ENCODE measurements at places on chromosomes 16 and 17.
A peak's percentile ranks its signal among the peaks of the same experiment; 100 is the strongest.

DNA sequence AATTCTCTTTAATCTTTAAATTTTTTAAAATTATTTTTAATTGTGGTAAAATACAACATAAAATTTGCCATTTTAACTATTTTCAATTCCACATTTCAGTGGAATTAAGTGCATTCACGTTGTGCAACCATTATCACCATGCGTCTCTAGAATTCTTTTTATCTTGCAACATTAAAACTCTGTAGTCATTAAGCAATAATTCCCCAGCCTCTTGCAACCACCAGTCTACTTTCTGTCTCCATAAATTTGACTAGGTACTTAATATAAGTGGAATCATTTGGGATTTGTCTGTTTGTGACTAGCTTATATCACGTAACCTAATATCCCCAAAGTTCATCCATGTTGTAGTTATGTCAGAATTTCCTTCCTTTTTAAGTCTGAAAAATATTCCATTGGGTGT is 79.1 kb downstream of the TAOK1 start:
- no peak for DNase-seq

DNA sequence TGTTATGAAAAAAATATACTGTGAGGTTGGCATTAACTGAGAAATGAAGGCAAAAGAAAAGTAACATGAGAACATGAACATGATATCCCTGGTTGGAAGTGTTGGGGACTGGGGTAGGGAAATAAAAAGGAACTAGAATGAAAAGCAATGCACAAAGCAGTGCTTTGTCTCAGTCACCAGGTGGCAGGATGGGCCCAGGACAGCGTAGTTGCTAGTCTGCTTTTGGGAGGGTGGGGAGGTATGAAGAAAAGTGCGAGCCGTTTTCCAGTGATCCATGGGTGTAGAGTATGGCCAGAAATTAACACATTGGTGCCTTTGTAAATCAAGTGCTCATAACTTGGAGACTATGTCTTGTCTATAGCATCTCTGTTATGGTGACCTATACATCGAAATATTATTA is 662.5 kb upstream of the SALL1 start:
- no peak for DNase-seq

GRCh38 chr17:9382626-9383025 is 193.0 kb downstream of the STX8 start:
- no peak for DNase-seq

- DNase-seq = no peak
These were observed 40.9 kb downstream of the SOX8 start for GRCh38 chr16:1022466-1022865.

- DNase-seq = no peak
These were observed 136.0 kb upstream of the C17orf78 start for GRCh38 chr17:37239690-37240334.

DNA sequence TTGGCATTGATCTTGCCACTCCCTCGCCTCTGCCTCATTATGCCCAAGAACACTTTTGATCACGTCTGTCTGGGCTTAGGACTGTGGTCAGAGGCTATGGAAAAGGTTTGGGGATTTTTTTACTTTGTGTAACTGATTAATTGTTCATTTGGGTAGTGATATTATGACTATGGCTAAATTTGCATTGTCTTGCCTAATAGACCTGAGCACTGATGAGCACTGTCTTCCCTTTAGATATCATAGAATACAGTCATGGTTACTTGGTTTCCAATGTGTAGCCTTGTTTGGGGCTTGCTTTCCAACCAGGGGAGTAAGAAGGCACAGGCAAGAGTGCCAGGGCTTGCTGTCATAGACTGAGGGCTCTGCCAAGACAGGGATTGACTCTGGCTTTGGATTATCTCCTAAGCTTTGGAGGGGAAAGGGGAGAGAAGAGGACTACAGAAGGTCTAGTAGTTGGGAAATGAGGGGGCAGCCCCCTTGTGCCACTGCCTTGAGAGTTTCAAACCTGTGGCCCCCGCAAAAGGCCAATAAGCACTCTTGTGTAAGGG is 13.7 kb downstream of the LIMD2 start:
- DNase-seq = no peak

DNA sequence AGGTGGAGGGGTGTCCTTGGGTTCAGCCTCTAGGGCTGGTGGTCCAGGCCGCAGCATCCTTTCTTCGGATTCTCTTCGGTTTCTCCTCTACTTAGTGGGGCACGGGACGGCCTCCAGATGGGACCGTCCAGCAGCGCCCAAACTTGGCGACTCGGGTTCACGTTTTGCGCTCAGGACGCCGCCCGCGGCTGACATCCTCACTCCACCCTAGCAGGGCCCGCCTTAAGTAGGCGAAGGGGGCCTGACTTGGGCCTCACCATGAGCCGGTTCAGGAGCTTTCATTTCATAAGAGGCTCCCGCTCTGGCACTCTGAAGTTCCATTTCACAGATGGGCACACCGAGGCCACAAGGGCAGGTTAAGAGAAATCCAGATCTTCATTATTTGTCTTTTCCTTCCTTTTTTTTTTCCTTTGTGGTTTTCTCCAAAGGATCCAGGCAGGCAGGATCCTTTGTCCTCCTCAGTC is 141.2 kb downstream of the SEC14L1 start:
- DNase-seq = no peak

DNA sequence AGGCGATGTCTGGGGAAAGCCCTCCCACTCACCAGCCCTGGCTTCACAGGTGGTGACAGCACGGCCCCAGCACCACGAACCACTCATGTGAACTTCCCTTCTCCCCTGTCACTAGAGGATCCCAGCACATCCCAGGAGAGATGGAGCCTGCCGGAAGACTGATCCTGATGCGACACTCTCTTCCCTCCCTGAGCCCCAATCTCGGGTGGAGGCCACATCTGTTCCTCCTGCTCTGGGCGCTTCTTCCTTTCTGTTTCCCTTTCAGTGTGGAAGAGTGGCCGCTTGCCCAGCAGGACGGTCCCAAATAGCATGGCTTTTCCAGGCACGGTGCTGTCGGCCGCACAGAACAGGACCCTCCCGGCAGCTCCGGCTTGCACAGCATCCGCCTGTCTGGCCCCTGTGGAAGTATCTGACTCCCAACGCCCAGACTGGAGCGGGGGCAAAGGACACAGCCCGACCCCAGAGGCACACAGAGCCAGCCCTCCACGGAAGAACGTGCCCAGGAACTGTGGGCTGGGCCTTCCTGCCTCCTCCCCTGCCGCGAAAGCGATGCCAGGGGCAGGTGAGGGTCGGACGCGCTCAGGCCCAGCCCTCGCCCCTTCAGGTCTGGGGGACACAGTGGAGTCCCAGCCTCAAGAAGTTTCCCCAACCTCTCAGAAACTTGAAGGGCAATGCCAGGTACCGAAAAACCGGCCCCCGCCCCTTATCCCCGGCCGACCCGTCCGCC is 37.6 kb downstream of the CBFA2T3 start:
- DNase-seq = no peak

DNA sequence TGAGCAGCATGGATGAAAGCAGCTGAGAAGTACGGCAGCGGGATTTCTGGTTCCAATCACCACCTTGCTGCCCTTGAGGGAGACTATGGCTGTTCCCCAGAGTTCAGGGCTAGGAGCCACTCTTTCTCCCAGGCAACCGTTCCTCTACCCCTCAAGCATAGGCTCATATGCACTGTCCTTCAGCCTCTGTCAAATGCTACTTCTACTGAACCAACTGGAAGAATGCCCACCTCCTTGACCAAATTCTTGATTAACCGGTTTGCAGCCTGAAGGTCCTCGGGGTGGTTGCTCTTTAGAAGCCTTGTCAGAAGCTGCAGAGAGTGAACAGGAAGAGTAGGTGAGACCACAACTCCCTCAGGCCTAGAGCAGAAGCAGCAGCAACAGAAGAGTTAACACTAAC is 23.8 kb downstream of the GGA2 start:
- no peak for DNase-seq

DNA sequence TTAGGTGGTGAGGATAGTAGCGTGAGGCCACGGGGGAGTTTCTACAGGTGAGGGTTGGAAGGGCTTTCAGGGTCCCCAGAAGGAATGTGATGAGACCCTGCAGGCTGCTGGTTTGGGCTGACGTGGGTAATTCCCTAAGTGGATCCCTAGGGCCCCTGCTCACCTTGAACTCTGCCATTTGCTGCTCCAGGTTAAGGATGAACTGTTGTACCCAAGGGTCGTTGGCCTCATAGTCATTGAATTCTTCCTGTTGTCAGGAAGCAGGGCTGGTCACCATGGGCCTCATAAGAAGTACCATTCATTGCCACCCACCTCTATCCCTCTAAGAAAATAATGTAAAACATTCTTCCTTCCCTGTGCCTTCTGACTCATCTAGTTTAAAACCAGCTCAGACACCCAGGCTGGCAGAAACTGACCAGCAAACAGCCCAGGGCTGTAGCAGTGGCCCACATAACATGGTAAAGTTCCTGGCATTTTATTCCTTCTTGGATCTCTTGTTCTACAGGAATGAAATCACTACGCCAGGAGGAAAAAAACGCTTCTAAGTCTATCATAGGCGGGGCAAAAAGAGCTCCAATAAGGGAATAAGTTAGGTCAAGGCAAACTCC is 27.6 kb downstream of the FCSK start:
- no peak for DNase-seq

- DNase-seq = no peak
These were observed 4.8 kb downstream of the ABCA10 start for GRCh38 chr17:69223809-69224208.

GRCh38 chr17:67212714-67213417 is 32.1 kb downstream of the HELZ start:
- DNase-seq = no peak

DNA sequence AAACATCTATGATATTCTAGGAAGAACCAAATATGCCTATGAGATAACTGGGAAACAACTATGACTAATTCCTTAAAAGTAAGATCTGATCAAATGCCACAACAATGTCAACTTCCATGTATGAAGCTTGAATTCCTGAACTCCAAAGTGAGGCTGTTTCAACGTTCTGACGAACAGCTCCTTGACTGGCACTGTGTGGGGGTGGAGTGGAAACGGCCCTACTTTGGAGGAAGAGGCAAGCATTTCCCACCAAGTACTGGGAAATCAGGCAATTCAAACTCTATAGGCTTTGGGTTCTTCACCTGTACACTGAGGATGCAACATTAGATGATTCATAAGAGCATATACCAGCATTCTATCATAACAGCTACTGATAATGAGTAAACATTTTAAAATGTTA is 187.2 kb downstream of the CDK5R1 start:
- no peak for DNase-seq

- no peak for DNase-seq
These were observed 194.7 kb downstream of the SPECC1 start for GRCh38 chr17:20203761-20204263.

GRCh38 chr16:4945560-4946502 is 8.9 kb upstream of the PPL start:
- no peak for DNase-seq

DNA sequence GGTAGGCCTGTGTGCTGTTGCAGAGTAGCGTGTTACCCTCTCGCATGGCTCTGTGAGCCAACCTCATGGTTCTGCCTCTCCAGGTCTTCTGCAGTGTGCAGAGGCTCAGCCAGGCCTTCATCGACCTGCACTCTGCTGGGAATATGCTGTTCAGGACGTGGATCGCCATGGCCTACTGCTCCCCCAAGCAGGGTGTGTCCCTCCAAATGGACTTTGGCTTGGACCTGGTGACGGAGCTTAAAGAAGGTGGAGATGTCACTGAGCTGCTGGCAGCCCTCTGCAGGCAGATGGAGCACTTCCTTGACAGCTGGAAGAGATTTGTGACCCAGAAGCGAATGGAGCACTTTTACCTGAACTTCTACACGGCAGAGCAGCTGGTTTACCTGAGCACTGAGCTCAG is 75.8 kb upstream of the ENDOV start:
- no peak for DNase-seq

DNA sequence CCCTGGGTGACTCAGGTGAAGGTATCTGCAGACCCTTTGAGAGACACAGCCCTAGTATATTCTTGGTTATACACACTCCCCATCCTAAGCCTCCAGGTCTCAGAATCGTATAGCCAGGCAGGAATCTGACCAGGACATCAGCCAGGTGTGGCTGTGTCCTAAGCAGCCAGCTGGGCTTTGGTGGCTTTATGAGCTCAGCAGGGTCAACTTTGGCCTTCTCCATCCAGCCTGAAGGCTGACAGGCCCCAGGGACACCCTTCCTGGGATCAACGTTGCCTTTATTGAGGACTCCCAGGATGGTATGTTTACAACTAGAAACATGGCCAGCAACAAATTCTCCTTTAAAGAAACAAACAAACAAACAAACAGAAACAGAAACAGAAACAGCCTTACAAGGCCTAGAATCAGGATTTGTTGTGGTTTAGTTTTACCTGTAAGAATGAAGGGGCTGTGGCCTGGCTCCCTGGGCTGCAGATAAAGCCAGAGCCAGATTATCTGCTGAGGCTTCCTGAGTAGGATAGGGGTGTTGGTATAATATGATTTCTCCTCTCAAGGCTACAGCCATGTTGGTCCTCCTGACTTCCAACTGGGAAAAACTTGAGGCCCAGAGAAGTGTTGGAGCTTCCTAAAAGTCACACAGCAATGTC is 8.5 kb downstream of the KIF19 start:
- no peak for DNase-seq

GRCh38 chr16:25256695-25257469 is 763 bp downstream of the ZKSCAN2 start:
- no peak for DNase-seq

GRCh38 chr17:48023400-48024148 is 14.0 kb downstream of the COPZ2 start:
- DNase-seq = peak; percentile 38

- DNase-seq = no peak
These were observed 1.7 kb upstream of the DBNDD1 start for GRCh38 chr16:90020838-90021382.

DNA sequence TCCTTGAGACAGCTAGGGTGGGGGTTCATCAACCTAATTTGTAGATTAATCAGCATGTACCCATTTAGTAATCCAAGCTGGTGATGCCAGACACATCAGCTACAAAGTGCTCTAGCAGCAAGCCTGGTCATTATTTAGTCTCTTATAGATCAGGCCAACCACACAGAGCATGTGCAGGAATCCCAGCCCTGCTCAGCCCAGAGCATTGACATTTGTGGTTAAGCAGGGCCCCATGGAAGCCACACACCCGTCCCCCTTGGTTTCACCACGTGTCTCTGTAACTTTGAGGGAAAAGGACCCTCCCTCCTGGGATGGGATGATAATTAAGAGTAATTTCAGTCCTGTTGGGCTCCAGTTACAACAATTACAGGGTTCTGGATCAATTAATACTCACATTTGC is 268.8 kb upstream of the RPL38 start:
- no peak for DNase-seq

DNA sequence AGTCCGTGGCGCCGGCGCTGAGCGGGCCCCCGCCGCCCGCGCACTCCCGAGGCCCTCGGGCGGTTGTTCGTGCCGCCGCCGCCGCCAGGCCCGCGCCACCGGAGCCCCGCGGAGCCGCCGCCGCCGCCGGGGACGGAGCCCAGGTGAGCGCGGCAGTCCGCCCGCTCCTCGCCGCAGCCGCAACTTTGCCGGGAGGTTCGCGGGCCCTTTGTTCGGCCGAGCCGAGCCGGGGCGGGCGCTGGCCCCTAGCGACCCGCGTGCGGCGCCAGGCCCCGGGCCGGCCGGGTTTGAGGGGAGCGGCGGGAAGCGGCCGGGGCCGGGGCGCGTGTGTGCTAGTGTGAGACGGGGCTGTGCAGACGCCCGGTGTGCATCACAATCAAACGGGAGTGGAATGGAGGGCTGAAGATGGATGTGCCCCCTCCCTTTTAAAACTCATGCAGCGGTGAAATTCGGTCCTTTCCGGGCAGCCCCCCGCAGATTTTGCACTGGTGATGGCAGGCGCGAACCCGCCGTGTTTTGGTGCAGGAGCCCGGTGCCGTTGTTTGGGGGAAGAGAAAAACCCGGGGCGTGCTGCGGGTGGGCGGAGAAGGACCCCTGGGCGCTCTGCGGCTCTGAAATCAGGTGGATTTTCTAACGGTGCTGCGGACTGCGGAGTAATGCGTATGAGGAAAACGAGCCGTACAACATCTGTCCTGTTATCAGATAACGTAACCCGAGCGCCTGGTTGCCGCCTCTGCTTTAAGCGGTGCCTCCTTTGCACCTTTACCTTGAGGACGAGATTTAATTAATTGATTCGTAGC is 823 bp downstream of the TNRC6C start:
- no peak for DNase-seq
